ENCODE measurements at places on chromosomes 7 and 10.

- no peak for DNase-seq
Measured at GRCh38 chr7:81608748-81609382, 161.0 kb downstream of the HGF start.

GRCh38 chr10:21217107-21217506 lies 308.4 kb downstream of the SKIDA1 start:
- no peak for DNase-seq

GRCh38 chr7:36827726-36828703 lies 103.7 kb upstream of the AOAH start:
- no peak for DNase-seq

- no peak for DNase-seq
Measured at GRCh38 chr10:127228195-127228787, 31.9 kb upstream of the INSYN2A start.

DNA sequence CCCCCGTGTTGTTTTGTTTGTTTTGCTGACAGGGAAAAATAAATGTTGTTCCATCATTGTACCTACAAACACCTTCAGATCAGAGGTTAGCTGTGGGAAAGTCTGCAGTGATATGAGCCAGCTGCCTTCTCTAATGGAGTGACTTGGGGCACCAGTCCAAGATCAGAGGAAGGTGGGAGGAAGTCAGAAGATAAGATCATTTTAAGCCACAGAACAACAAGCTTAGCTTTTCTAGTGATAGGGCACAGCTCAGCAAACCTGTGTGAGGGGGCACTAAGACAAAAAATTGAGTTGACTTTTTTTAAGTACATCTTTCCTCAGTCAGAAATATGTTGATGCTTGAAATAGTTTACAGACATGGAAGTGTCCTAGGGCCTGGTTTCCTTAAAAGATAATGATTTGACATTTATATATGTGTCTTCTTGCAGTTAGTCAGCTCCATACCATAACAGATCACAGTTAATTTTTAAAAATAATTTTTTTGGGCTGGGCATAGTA lies 240.3 kb upstream of the KAT6B start:
- peak; percentile 26 for DNase-seq

DNA sequence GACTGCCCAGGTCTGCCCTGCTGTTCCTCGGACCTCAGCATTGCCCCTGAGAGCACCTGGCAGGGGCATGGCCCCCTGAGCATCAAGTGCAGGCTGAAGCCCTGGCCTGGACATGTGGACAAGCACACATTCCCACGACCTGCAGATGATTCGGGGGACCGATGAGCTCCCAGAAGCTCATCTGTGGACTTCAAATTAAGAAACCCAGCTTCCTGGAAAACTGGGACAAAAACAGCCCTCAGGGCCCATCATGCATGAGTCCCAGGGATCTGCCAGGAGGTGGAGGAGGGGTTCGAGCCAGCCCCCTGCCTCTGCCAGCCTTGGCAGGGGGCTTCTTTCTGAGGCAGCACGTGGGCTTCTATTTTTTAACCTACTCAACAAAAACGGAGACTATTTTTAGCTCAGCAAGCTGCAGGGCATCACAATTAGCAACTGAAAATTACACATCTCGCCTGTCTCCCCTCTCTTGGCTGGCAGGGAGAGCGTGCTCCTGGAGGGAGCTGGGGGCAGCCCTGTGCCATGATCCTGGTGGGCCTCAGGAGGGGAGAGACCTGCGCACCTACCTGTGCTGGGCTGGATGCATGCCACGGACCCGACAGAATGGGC lies 51.8 kb downstream of the RASGEF1A start:
- DNase-seq = no peak

GRCh38 chr7:49398746-49399145 lies 374.7 kb upstream of the VWC2 start:
- DNase-seq = no peak

- DNase-seq = no peak
Measured at GRCh38 chr7:100546129-100546925, 7.3 kb downstream of the AGFG2 start.

DNA sequence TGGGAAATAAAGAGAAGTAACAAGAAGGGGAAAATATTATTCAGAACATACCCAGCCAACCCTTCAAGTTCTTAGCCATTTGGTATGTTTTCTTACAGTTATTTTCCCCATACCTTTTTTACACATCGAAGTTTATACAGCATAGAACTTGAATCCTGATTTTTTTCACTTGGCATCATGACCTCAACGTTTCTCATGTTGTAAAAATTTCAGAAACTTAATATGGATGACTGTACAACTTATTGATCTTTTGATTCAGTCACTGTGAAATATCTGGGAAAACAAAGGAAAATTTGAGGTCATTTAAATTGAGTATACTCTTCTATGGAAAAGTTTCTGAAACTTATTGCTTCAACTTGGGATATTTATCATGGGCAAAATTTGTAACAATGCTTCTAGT lies 103.6 kb upstream of the FAM171A1 start:
- no peak for DNase-seq

- DNase-seq = no peak
Measured at GRCh38 chr10:107423903-107424302, 259.4 kb upstream of the SORCS1 start.

GRCh38 chr7:98722402-98722801 lies 105.3 kb downstream of the NPTX2 start:
- DNase-seq = no peak

DNA sequence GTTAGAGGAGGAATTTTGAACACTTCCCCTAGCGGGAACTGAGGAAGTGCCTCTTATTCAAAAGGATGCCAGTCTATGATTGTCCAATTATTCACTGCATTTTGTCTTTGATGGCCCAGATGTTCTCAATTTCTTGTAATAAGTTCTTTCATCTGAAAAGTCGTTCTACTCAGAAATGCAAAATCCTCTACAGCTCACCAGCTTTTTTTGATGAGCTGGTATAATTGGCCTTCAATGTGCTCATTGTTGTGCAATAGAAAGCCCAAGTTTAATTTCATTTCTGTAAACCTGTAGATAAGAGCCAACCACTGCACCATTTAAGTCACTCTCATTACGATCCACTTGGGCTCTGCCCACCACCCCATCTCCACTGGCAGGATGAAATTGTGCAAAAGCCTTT lies 978.7 kb upstream of the AUTS2 start:
- DNase-seq = no peak

GRCh38 chr10:133151543-133151972 lies 8.5 kb upstream of the KNDC1 start:
- no peak for DNase-seq

DNA sequence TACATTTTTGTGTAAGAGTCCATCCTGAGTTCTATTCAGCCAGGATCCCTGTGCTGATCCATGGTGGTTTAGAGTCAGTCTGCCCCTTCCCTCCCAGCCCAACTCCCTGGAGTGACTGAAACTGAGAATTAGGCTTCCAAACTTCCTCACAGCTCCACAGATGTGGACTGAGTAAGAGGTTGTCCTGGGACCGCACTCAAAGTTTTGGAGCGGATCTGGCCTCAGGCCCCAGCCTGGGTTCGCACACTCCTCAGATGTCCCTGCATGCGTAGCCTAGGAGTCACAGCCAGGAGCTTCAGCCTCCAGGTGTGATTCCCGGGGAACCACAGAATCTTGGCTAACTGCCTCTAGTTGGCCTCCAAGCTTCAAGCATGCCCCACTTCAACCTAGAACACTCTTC lies 218.1 kb downstream of the C7orf25 start:
- DNase-seq = no peak

- no peak for DNase-seq
Measured at GRCh38 chr10:132476146-132477065, 61.2 kb upstream of the INPP5A start.

GRCh38 chr7:17706734-17707133 lies 233.6 kb downstream of the SNX13 start:
- no peak for DNase-seq

- no peak for DNase-seq
Measured at GRCh38 chr10:50788951-50789945, 49.5 kb downstream of the ASAH2B start.

- no peak for DNase-seq
Measured at GRCh38 chr10:14820775-14821154, 17.1 kb downstream of the CDNF start.

DNA sequence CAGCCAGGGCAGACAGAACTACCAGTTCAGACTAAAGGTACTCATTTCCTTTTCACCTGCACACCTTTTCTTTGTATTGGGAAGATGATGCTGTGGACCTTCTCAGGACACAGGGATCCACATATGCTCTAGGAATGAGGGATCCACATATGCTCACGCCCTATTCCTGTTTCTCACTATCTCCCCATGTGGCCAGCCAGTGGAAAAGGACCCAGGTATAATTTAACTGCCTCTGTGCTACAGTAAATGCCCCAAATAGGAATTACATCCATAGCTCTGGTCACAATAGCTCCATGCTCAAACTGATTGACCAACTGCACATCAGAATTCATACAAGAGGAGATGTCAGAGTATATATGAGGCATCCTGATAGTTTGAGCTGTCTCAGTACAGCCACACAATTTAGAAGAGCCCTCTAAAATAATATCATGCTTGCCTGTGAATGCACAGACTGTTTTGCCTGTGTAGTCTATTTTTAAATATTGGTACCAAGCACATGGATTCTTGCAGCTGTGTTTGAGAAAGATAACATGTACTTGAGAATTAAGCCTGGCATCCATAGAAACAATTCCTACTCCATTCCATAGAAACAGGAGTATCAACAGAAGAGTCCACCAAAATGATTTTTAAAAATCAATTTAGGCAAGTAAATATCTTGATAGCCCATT lies 43.7 kb downstream of the CTTNBP2 start:
- DNase-seq = no peak

DNA sequence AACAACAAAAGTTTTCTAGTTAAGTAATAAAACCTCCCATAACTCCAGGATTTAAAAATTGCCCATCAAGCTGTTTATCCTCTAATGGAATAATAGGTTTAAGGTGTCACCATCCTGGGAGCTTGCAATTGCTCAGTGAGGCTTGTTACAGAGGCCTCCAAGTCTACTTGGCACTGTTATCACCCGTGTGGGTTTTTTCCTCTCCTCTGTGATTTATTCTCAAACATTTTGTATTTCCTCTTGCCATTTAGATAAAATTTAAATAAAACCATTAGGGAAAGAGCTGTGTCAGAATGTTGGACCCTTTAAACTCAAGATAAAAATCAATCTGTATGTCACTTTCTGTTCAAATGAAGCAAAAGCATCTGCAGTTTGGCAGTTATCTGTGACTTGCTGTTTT lies 202.6 kb downstream of the GALNT17 start:
- DNase-seq = no peak

DNA sequence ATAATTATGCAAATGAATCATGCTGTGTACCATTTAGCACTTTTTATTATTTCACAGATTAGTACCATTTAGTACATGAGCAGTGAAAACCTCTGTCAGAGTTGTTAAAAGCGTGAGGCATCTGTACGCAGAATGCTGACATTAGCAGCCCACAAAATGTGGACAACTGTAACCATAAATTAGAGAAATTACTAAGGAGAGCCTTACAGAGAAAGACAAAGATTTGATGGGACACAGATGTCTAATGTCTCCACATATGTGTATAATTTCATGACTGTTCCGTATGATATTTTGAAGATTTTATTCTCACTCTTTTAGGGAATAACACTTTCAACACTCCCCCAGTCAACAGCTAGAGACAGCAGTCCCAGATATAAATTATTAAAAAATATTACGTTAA lies 414.0 kb upstream of the ANKRD30A start:
- DNase-seq = no peak

DNA sequence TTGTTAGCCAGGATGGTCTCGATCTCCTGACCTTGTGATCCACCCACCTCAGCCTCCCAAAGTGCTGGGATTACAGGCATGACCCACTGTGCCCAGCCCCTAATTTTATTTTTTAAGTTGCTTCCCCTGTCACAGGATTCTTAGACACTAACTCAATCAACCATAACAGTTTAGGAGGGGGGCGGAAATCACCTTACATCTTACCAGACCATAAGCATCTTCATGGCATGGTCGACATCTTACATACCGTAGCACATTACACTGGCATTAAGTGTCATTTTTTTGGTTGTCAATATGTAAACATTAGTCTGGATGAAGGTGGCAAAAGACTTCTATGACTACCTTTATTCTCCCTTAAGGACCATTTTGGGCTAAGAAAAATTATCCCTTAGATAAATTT lies 95.6 kb downstream of the TRIM24 start:
- no peak for DNase-seq

DNA sequence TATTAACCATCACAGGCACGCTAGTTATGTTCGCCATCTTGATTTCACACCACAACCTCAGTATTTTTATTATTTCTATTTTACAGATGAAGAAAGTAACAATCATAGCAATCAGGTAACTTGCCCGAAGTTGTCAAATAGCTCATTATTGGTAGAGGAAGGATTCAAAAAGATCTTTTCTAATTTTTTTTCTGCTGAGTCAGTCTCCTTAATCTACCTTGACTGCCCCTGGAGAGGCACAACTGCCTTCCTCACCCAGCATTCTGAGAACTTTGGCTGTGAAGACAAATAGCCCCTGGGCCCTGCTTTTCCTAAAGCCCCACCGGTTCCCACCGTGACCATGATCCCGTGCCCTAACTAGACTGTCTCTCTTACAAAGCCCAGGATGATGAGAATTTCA lies 99.2 kb downstream of the TRIL start:
- no peak for DNase-seq

DNA sequence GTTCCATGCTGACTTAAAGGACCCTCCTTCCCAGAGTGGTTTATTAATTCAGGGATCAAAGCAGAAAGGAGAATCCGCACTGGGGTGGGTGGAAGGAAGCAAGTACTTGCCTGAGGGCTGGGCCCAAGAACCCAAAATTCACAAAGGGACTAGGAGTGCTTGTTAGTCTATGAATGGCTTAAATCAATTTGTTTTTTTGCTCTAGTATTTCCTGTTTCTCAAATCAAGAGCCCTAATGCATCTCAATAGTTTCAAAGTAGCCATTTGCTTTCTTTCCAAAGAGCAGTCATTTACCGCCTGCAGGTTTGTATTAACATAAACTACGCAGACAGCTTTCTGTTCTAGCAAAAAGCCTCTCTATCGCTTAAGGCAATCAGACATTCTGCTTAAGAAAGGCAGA lies 44.2 kb upstream of the SLC35G1 start:
- no peak for DNase-seq

- DNase-seq = no peak
Measured at GRCh38 chr10:47081264-47081663, 170.0 kb downstream of the PTPN20 start.

- DNase-seq = no peak
Measured at GRCh38 chr10:78981970-78982281, 86.8 kb upstream of the ZMIZ1 start.

DNA sequence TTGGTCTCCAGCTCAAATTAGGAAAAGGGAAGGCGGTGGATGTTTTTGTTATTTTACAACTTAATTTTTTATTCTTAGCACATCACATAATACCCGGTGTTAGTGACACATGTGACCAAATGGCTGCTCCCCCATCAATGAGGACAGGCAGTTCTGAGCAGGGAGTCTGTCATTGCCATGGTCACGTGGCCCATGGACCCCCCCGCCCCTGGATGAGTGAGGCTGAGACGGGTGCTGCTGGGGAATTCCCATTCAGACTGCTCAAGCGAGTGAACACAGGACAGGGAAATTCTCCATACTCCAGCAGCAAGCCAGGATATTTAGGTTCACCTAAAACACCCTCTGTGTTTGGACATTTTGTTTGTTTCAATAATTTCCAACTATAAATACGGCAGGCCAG lies 34.7 kb upstream of the SLC35B4 start:
- no peak for DNase-seq

- no peak for DNase-seq
Measured at GRCh38 chr10:72239409-72239808, 23.3 kb upstream of the ASCC1 start.
